ENCODE measurements at places on chromosomes 5 and 9.

- DNase-seq, result no peak
Observed at GRCh38 chr9:123787416-123787815, 142.5 kb downstream of the DENND1A start.

GRCh38 chr9:83977196-83977595 lies 2.8 kb downstream of the HNRNPK start:
- DNase-seq, result no peak

- DNase-seq, result no peak
Observed at GRCh38 chr9:69931340-69931739, 110.7 kb downstream of the CFAP95 start.

DNA sequence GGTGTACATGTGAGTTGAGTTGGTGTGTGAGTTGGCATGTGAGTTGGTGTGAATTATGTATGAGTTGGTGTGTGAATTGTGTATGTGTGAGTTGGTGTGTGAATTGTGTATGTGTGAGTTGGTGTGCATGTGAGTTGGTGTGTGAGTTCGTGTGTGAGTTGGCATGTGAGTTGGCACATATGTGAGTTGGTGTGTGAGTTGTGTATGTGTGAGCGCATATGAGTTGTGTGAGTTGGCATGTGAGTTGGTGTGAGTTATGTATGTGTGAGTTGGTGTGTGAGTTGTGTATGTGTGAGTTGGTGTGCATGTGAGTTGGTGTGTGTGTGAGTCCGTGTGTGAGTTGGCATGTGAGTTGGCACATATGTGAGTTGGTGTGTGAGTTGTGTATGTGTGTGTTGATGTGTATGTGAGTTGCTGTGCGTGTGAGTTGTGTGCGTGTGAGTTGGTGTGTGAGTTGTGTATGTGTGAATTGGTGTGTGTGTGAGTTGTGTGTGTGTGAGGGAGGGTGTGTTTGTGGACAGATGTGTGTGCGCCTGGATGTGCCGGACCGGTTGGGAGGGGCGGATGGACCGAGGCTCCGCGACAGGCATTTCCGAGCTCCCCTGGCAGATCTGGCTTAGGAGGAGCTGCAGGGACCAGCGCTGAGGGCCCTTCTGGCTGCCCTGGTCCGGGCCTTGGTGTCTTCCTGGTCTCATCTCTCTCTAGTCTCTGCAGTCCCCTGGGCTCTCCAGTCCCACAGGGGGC lies 162.5 kb upstream of the IER5L start:
- DNase-seq, result no peak

DNA sequence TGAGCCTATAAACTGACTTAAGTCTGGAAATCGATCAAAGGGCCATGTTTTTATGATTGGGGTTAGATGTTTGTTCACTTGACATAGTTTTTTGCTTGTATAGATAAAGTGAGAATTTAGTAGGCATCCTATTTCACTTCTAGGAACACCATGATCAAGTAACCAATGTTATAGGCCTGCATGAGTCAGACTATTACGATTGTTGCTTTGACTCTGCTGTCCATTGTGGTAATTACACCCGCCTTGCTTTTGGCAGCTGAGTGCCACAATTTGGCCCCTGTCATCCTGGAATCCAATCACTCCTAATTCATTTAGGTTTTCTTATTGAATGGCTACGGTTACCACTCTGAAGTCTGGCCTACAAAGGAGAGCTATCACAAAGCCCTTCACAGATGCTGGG lies 67.8 kb upstream of the IL33 start:
- DNase-seq, result no peak

DNA sequence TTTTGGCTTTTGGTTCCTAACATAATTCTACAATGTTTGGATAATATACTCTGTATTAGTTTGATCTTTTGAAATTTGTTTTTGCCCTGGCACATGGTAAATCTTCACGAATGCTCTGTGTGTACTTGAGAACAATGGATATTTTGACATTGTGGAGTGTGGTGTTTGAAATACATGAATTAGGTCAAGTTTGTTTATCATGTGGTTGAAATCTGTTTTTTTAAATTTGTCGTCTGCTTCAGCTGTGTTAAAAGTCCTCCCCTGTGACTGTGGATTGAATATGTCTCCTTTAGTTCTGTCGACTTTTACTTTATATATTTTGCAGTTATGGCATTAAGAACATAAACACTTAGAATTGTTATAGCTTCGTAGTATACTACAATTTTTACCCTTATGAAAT lies 60.3 kb downstream of the DUSP1 start:
- no peak for DNase-seq

GRCh38 chr5:130720355-130720754 lies 444.7 kb downstream of the HINT1 start:
- peak; percentile 29 for DNase-seq
